ENCODE measurements at places on chromosomes 16 and 17.

DNA sequence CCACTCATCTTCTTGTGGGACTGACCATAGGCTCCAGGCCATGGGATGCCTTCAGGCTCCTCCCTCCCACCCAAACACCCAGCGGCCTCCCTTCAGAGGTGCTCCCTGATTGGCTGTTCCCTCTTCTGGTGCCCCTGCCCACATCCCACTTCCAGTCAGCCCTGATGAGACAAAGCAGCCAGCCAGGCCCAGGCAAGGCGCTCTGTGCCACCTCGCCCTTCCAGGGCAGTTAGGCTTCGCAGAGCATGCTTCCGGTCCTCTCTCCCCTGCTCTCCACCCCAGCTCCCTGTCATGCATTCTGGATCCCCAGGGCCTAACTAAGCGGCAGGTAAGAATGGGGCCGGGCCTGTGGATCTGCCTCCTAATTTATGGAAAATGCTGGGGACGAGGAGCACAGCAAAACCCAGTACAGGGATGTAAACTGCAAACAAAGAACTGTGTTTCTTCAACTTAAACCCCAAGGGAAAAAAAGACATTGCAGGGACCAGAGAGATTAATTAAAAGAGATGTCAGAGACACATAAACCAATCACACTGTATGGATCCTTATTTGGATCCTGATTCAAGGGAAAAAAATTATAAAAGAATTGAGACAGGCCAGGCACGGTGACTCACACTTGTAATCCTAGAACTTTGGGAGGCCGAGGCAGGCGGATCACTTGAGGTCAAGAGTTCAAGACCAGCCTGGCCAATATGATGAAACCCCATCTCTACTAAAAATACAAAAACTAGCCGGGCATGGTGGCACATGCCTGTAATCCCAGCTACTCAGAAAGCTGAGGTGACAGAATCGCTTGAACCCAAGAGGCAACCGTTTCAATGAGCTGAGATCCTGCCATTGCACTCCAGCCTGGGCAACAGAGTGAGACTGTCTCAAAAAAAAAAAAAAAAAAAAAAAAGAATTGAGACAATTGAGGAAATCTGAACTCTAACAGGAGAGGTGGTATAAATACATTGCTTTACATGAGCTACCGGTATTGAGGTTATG lies 26.0 kb downstream of the ZDHHC7 start:
- no peak for DNase-seq

GRCh38 chr16:67395105-67395457 lies 1.8 kb upstream of the TPPP3 start:
- DNase-seq = no peak

- DNase-seq = no peak
Observed at GRCh38 chr17:38881600-38882191, 11.8 kb downstream of the LASP1 start.

DNA sequence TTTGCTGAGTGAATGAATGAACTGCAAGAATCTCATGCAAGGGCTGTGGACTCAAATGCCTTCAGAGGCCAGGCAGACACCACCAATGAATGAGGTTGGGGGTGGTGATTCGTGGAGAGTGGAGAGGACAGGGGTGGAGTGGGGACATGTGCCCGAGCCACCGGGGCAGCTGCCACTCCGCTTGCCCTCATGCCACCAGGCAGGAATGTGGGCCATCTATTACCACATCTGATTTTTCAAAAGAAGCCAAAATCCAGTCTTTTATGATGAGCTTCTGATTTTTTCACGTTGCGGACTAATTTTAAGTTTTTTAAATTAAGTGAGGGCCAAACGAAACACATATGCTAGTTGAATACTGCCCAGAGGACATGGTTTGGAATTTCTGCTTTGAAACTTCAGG lies 67.1 kb upstream of the SMURF2 start:
- no peak for DNase-seq

- DNase-seq = no peak
Observed at GRCh38 chr17:9306086-9306485, 269.5 kb downstream of the STX8 start.

- DNase-seq = no peak
Observed at GRCh38 chr16:84052071-84052622, 9.6 kb upstream of the SLC38A8 start.
